ENCODE measurements at places on chromosomes 16 and 17.

DNA sequence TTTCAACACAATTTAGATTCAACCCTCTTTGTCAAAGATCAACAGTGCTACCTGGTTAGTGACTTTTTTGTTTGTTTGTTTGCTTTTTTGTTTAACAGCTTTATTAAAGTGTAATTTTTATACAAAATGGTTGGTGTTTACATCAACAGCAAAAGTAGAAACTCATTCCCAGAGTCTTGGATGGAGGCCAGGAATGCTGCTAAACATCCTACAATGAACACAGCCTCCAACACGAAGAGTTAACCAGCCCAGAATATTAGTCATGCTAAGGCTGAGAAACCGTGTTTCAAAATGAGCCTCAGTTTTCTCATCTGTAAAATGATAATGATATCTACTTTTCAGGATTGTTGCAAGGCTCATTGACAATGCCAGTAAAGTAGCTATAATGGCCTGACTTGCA lies 211.0 kb upstream of the MAF start:
- no peak for DNase-seq

DNA sequence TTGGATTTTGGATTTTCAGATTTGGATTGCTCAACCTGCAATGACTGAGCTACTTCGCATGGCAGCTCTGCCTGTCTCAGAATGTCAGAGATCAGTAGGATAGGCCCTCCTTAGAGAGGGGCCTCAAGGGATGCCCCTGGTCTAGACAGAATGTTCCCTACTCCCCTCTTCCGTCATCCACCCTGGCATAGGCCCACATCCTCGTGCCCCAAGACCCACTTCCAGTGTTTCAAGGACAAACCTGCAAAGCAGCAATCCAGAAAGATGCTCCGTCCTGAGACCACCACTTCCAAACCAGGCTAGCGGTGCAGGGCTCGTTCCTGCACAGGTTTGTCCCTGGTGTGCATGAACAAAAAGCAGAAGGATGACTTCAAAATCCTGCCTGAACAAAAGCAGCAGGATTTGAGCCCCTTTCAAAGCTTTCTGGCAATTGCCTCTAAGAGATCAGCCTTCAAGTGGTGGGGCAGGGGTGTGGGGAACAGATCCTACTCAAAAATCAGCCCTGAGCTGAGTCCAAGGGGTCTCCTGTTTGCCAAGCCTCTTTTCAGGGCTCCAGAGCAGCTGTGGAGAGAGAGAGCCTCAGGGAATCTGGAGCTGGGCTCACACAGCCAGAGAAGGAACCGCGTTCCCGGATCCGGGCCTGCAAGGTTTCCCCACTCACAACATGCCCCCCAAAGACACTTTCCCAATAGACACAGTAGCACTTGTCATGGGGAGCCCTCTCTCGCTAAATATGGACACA lies 121.1 kb downstream of the SOCS1 start:
- no peak for DNase-seq

GRCh38 chr17:76547642-76548202 lies 7.9 kb downstream of the PRCD start:
- no peak for DNase-seq

- peak; percentile 50 for DNase-seq
These were observed 59.2 kb upstream of the ADORA2B start for GRCh38 chr17:15885770-15886169.

- DNase-seq = peak; percentile 87
These were observed 180.2 kb downstream of the RPTOR start for GRCh38 chr17:80724775-80725266.

GRCh38 chr16:28491230-28491969 lies 474 bp downstream of the CLN3 start:
- DNase-seq = peak; percentile 42

GRCh38 chr17:44968225-44969143 lies at the start of gene C1QL1:
C1QL1 (minus strand) TSS chr17:44968303; CDS start chr17:44968048, 255 bp downstream.
- peak; percentile 93 for DNase-seq

GRCh38 chr17:55219934-55220333 lies 44.8 kb upstream of the HLF start:
- DNase-seq = no peak

DNA sequence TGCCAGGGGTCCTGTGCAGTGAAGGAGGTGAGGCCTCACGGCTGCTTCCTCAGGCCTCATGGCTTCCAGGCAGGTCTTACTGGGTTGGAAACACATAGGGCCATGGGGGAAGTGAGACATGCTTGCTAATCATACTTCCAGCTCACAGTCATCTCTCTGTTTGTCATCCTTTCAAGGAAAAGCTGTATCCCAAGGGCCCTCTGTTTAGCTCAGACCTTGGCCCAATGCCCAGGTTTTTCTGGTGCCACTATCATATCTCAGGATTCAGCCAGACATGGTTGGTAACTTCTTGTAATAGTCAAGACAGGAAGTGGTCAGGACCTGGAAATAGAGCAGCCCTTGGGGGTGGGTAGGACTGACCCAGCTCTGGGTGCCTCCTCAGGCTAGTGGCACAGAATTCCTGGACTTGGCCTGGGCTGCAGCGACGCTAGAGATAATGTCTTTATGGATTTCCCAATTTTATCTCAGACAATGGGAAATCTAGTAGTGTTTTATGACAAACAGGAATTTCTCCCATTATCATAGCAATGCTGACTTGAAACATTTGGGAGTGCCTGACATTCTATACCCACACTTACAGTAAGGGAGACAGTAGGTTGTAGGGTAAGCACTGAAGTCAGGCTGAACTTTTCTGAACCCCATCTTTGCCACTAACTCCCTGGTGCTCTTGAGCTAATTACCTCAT lies 13.5 kb upstream of the ITGB3 start:
- DNase-seq = peak; percentile 100

DNA sequence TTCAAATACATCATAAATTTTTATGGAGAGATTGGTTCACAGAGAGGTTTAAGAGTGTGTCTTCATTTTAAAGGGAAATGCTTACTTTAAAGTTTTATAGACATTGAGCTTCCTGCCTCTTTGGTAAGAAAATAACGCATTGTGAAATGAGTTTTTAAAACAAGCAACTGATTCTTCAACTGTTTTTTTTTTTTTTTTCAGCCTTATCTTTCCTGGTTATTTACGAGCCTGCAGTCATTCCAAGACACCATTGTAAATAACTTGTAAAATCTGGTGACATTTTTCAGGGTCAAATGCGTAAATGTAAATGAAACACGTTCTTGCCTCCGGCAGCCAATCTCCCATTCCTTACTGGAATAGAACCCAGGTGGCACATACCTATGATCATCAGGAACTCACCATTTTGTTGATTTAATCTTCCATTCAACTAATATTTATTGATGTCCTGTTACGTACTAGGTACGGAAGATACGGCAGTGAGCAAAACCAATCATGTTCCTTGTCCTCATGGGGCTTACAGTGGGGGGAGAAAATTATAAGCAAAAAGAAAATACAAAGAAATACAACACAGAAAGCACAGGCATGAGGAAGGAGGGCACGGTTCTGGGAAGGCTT lies 33.2 kb upstream of the CDYL2 start:
- DNase-seq = peak; percentile 20

DNA sequence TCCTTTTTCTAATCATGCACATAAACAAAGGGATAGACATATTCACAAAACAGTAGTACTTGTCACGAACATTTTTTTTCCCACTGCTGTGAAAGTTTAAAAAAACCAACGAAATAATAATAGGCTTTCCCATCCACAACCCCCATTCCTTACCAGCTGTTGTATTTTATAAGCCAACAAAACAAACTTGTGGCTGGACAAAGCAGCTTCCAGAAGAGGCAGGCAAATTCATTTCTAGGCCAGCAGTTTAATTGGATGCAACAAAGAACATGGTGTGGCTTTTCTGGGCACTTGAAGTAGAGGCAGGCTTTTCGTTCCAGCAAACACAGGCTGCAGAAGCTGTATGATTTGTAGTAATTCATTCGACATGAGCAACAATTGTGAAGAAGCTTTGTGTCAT lies 56.0 kb upstream of the FAM20A start:
- peak; percentile 23 for DNase-seq

GRCh38 chr16:75160386-75160785 lies 12.1 kb downstream of the ZFP1 start:
- DNase-seq = no peak

- DNase-seq = no peak
These were observed 38.0 kb downstream of the ABCA6 start for GRCh38 chr17:69103557-69104233.

GRCh38 chr16:22683730-22684573 lies 130.0 kb upstream of the HS3ST2 start:
- DNase-seq = no peak

DNA sequence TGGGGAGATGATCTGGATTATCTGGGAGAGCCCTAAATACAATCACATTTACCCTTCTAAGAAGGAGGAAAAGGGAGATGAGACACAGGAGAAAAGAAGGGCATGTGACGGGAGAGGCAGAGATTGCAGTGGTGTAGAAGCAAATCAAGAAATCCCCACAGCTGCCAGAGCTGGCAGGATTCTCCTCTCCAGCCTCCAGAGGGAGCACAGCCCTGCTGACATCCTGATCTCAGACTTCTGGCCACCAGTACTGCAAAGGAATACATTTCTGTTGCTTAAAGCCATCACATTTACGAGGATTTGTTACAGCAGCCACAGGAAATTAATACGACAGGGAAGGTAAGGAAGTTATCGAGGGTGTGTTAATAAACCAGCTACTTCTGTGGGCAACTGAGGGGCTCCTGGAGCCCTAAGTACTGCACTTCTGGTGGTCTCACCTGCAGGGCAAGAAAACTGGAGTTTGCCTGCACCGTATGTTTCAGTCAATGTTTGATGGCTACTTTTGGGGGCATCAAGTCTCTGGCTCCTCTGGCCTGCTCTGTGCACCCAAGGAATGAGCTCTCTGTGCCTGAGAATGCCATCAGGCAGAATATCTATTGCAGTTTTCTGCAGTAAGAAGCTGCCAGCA lies 22.9 kb upstream of the CDH13 start:
- peak; percentile 78 for DNase-seq

GRCh38 chr16:4002121-4002520 lies 114.1 kb downstream of the ADCY9 start:
- no peak for DNase-seq

- no peak for DNase-seq
These were observed 1.1 kb downstream of the SGF29 start for GRCh38 chr16:28554634-28555423.

- DNase-seq = no peak
These were observed 3.8 kb upstream of the DNAH2 start for GRCh38 chr17:7713782-7714181.

DNA sequence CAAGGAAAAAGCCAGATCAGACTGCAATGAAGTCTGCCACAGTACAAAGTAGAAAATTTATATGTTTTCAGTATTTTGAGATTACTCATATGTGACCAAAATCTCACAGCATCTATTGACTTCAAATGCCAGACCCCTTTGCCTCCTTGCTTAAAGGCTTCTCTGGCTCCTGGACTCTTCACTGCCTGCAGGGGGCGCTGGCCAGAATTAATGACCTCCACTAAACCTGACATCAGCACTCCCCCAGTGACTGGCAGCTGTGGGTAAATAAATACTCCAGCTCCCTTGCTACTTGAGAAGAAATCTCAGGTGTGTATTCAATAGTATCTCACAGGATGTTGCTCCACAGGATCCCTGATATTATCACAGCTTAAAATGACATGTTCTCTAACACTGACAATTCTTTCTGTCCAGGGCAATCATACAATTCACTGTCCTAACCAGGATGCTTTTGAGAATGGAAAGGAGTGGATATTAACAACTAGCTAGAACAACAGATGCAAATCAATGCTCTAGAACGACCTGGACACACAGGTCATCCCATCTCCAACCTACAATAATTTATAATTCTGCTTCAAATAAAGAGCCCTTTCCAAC lies 4.0 kb downstream of the BECN1 start:
- peak; percentile 63 for DNase-seq

GRCh38 chr16:81180578-81180977 lies 57.9 kb upstream of the BCO1 start:
- DNase-seq = no peak

- peak; percentile 33 for DNase-seq
These were observed 1.3 kb downstream of the METTL23 start for GRCh38 chr17:76727745-76728456.

DNA sequence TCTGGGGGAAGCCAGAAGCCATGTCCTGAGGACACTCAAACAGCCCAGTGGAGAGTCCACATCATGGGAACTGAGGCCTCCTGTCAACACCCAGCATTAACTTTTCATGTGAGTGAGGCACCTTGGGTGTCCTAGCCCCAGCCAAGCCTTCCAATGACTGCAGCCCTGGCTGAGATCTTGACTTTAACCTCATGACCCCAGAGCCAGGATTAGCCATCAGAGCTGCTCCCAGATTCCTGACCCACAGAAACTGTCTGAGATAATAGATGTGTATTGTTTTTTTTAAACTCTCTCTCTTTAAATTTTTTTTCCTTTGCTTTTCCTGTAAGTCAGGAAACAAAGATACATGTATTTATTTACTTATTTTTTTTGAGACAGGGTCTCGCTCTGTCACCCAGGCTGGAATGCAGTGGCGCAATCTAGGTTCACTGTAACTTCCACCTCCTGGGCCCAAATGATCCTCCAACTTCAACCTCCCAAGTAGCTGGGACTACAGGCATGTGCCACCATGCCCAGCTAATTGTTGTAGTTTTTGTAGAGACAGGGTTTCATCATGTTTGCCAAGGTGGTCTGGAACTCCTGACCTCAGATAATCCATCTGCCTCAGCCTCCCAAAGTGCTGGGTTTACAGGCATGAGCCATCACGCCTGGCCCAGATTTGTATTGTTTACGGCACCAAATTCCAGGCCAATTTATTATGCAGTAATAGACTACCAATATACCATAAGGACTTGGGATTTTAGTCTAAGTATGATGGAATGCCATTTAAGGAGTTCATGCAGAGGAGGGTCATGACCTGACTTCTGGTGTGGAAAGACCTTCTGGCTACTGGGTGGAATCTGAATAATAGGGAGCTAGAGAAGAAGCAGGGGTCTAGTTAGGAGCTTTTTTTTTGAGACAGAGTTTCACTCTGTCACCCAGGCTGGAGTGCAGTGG lies 14.0 kb upstream of the TMEM94 start:
- peak; percentile 66 for DNase-seq

DNA sequence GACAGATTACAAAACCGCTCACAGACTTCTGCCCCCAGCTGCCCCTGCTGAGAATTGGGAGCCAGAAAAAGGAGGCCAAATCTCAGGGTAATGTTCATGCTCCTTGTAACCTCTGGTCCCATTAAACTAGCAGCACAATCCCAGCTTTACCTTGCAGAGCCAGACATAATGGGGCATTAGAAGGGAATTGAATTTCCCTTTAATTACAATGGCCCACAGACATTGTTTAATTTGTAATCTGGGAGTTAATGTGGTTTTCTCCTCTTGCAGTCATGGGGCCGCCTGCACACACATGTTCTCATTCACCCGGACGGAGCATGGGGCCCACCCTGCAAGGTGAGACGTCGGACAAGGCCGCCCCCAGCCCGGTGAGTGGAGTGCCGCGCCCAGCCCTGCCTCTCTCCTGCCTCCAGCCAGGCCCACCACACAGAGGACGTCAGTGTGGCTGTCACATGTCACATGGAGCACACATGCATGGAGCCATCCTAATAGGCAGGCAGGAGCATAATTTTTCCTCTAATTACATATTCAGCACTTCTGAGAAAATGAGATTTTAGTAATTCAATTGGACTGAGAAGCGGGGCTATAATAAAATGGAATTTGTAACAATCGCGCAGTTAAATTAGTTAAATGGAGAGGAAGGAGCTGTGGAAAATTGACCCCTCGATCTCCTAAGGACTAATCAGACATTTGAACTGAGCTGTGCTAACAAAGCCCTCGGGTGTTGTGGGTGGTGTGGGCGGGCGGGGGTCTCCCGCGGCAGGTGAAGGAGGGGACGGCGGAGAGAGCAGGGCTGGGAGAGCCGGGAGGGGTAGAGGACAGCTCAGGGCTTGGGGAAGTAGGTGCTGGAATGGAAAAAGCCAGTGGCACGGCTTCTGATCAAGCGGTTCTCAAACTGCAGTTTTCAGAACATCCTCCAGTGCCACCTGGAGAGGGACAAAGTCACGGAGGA lies 87.7 kb downstream of the ENGASE start:
- DNase-seq = no peak

Measured in EH (cell line).